Fibroblast of lung (primary cell): ENCODE measurements at places on chromosomes 3 and 15.

- DNase-seq: no peak
Observed at GRCh38 chr15:24269166-24269571, 406.4 kb upstream of the NPAP1 start.

DNA sequence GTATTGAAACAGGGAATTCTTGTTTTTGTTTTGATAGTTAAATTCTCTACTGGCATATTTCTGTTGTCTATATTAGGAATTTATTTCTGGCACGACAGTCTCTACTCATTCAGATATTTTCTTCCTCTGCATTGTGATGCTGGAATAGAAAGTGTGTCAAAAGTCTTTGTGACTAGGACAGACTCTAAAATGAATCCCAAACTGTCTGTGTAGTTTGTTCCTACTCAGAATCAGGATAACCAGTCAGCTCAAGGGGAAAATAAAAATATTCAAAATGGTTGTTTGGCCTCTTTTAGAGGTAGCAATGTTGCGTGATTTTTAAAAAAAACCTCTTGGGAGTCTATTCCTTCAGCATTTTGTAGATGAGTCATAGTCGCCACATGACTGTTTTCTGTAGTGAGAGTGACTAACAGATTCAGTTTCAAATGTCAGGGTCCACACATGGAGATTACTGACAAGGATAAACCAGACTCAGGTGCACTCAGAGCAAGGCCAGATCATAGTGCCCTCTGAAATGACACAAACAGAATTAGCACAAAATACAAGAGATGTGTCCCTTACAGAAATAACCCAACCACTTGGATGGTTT, 13.1 kb downstream of the SLC7A14 start:
- peak; percentile 80 for DNase-seq

GRCh38 chr3:193569119-193569518, 14.4 kb upstream of the ATP13A4 start:
- no peak for DNase-seq

DNA sequence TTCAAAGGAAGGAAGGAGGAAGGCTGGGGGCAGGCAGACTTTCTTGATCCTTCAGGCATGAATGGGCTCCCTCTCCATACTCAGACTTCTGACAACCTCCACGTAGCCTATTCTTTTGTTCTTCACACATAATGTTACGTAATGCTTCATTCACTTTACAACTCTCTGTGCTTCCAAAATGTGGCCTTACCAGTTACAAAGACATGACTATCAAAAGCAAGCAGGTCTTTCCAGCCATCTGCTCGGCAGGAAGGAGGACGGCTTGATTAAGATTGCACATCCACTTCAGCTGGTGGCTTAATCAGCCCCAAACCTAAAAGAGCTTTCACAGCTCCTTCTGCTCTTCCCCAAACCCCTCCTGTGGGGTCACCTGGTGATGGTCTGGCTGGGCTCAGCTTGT, 263.2 kb downstream of the XXYLT1 start:
- no peak for DNase-seq

DNA sequence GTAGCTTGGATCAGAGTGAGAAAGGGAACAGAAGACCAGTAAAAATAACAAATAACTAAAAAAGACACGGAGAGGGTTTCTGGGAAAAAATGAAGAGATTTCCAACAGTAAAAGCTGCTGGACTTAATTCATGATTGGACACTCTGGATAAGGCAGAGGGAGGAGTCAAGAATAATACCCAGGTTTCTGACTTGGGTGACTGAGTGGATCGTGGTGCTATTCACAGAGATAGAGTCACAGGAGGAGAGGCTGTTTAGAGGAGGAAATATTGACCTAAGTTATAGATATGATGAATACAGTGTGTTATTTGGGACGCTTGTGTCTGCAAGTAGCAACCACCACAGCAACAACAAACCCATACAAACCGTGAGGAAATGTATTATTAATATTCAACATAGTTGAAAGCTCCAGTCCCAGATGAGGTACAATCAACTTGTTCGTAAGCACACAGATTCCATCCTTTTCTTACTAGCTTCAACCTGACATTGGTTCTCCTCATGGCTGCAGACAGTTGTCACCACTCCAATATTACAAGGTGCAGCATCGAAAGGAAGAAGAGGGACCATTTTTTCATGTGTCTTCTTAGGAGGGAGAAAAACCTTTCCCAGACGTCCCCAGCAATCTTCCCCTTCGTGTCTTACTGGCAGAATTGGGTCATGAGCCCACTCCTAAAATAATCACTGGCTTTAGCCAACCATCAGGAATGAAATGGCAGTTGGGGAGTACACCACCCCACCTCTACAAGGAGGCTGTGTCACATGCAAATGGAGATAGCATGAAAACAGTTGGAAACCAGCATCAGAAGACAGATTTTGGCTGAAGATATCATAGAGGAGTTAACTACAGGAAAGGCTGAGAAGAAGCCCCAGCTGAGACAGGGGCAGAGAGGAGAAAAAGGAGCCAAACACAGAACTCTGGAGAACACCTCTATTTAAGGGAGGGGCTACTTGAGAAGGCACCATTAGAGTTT, 387.8 kb downstream of the SHQ1 start:
- DNase-seq: no peak

- DNase-seq: peak; percentile 99
Observed at GRCh38 chr3:16484216-16484615, 29.3 kb downstream of the RFTN1 start.

DNA sequence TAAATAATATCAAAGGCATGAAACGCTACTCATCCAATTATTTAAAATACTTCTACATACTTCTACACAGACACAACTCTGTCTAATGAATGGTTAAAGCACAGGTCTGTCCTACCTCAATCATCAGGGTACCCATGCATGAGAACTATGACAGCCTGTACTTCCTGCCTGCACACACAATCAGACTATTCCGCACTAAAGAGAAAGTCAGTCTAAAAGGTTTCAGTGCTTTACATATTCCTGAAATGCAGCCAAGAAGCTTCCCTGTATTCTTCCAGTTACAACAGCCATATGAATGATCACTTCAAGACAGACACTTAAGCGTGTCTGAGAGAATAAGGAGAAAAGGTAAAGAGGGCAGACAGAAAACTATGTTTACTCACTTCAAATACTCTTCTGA, 58.8 kb downstream of the TUBGCP4 start:
- no peak for DNase-seq

DNA sequence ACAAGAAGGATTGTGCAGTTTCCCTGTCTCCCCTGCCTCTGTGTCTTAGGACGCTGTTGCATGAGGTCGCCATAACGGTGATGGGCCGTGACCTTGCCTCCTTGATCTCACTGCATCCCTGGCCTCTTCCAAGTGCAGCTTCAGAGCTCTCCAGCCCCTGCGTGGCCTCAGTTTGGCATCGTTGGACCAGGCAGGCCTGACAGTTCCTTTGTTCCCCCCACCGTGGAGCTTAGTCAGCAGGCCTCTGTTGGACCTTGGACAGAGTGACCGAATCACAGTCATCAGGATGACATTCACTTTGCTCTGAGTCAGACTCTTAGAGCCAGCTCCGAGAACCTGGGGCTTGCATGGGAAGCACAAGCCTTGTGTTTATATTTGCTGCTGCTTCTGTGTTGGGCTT, 139.4 kb downstream of the OPA1 start:
- peak; percentile 93 for DNase-seq

DNA sequence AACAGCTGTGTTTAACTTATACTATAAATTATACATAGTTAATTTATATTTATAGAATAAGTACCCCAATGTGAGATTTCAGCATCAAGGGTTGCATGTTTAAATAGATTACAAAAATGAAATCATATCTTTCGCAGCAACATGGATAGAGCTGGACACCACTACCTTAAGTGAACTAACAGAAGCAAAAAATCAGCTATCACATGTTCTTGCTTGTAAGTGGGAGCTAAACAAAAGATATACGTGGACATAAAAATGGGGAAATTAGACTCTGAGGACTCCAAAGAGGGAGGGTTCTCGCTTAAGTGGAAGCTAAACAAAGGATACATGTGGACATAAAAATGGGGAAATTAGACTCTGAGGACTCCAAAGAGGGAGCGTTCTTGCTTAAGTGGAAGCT, 626.5 kb upstream of the DPPA4 start:
- peak; percentile 28 for DNase-seq

DNA sequence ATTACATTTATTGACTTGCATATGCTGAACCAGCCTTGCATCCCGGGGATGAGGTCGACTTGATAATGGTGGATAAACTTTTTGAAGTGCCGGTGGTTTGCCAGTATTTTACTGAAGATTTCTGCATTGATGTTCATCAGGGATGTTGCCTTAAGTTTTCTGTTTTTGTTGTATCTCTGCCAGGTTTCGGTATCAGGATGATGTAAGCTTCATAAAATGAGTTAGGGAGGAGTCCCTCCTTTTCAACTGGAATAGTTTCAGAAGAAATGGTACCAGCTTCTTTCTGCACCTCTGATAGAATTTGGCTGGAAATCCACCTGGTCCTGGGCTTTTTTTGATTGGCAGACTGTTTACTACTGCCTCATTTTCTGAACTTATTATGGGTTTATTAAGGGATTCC, 250.8 kb downstream of the TBC1D5 start:
- DNase-seq: peak; percentile 84

DNA sequence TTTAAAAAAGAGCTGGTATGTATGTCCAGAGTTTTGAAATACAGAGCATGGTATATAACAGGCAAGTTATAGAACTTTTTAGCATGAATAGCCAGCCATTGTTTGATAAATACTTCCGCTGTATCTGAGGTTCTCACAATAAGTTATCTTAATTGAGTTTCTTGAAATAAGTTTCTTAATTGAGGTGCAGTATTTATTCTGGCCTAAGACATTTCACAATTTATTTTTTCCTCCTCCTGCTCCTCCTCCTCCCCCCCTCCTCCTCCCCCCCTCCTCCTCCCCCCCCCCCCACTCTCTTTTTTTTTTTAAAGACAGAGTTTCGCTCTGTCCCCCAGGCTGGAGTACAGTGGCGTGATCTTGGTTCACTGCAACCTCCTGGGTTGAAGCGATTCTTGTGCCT, 83.4 kb downstream of the VPS8 start:
- no peak for DNase-seq

DNA sequence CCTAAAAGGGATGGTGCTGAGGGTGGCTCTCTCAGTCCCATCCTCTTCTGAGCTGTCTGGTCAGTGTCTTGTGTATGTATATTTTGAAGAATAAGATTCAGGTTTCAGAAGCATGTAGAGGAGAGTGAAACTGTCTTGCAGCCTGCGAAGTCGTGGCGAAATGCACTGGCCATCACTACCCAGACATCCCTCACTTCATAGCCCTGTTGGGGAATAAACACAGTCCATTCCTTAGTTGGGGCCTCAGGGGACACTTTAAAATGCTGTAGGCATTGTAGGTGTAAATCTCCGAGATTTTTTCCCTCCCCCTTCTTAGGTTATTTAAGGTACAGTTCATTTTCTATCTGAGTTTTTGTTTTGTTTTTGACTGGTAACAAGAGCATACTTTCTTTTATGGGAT, 93.8 kb downstream of the DNASE1L3 start:
- DNase-seq: no peak

- peak; percentile 42 for DNase-seq
Observed at GRCh38 chr3:134231131-134231530, 19.5 kb downstream of the RYK start.

- DNase-seq: no peak
Observed at GRCh38 chr3:129549006-129549800, 6.2 kb downstream of the H1-8 start.

DNA sequence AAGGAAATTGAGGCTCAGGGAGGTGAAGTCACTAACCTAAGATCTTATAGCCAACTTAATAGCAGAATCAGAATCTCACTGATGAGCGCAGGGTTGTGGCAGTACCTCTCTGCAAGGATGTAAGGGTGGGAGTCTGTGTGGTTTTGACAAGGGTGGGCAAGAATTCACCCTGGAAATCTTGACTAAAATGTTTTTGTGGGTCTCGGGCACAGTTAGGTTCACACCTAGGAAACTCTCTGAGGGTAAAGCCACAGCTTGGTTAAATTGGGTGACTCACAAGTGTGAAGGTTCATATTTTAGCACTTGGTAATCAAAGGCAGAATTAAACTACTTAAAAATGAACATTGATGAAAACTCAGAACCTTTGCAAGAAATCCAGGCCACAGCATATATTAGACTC, 178.2 kb upstream of the EOMES start:
- DNase-seq: no peak

DNA sequence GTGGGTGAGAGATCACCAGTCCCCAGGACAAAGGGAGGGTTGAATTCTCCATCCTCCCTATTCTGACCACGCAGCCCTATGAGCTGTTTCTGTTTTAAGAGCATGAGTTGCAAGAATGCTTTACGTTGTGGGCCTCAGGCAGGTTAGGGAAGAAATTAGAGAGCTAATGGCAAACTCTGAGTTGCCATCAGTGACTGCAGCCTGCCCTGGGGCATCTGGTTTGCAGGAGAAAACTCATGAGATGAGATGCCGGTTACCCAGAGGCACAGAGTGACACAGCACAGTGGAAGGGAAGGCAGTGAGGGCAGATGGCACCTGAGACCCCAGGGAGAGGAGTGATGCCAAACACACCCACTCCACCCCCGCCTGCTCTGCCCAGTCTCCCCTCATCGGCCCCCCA, 265.3 kb downstream of the CD47 start:
- no peak for DNase-seq

- no peak for DNase-seq
Observed at GRCh38 chr15:50168379-50168778, 13.6 kb upstream of the SLC27A2 start.

GRCh38 chr15:59407946-59408345, 30.0 kb upstream of the FAM81A start:
- DNase-seq: no peak

GRCh38 chr3:72282918-72283317, 498.0 kb upstream of the PROK2 start:
- DNase-seq: no peak

DNA sequence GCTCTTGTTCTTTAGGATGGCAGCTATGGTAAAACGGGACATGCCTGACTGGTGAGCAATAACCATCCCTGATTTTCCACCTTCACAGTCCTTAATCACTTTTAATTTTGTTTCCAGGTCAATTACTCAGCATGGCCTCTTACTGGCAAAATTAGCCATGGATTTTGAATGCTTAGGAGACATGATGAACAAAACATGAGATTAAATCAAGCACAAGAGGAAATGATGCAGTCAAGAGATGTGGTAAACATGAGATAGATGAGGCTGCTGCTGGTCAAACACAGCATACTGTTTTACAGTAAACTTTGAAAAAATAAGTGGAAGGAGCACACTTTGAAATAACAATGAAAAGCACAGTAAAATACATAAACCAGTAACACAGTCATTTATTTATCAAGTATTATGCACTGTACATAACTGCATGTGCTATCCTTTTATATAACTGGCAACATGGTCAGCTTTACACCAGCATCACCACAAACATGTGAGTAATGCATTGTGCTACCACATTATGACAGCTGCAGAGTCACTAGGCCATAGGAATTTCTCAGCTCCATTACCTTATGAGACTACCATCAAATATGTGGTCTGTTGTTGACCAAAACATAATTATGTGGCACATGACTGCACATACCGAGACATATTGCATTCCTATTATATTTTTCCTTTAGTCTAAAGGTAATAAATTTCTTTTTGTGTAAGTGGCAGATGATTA, 30.1 kb upstream of the ZNF502 start:
- DNase-seq: no peak

GRCh38 chr15:84643838-84644237, 10.2 kb downstream of the WDR73 start:
- no peak for DNase-seq
